Right ventricle myocardium superior (tissue), 1 donor: ENCODE measurements at places on chromosomes 11 and 22.

- no peak for DNase-seq
These were observed 90.6 kb upstream of the SLC22A12 start for GRCh38 chr11:64500176-64501013.

- no peak for DNase-seq
These were observed 86.6 kb downstream of the MAML2 start for GRCh38 chr11:96256215-96257011.

- no peak for DNase-seq
These were observed 47.9 kb upstream of the PPP2R1B start for GRCh38 chr11:111814106-111814505.

DNA sequence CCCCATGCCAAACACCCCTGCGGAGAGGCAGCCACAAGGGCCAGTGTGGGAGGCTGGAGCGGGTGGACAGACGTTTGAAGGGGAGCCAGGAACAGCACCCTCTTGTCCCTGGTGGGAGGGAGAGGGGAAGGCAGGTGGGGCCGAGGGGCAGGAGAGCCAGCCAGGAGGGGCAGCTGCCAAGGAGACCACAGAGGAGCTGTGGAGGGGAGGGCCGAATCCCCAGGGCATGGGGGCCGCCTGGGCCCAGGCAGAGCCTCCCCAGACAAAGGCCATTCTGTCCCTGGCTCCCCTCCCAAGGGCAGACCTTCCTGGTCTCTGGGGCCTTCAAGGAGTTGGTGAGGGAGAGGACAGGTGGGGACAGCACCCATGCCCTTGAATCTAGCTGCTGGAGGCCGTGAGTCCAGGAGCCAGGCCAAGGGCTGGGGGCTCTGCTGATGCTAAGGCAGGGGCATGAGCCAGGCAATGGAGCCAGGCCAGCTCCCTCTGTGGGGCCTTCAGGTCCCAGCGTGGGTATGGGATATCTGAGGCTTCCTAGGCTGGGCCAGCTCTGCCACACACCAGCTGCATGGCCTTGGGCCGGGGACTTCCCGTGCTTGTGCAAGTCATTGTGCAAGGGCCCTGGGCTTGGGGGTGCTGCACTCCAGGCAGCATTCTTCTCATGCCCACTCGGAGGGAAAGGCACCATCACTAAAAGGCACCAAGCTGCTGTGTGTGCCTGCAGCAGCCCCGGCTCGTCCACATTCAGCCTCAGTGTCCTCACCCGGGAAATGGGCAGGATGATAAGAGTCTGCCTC lies 11.4 kb downstream of the EMID1 start:
- peak; percentile 62 for DNase-seq

- no peak for DNase-seq
These were observed 53.7 kb upstream of the MTMR2 start for GRCh38 chr11:95977534-95978174.

GRCh38 chr22:28424427-28425080 lies 255.1 kb downstream of the TTC28 start:
- DNase-seq = no peak

- DNase-seq = no peak
These were observed 73.6 kb upstream of the NARS2 start for GRCh38 chr11:78647986-78648875.

DNA sequence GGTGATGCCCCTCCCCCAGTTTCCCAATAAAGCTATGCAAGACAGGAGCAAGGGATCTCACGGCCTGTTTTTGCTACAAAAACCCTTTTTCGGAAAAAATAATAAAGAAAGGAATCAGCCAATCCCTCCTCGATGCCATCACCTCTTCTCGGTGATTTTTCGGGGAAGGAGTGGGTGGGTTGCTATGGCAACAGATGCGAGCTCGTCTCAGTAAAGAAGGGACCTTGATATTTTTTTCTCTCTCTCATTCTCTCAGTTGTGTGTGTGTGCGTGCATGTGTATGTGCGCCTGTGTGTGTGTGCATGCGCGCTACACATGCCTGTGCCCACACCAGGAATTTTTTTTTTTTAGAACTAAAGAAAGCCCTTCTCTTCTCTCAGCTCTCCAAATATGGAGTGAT lies 3.8 kb upstream of the NPAS4 start:
- no peak for DNase-seq

DNA sequence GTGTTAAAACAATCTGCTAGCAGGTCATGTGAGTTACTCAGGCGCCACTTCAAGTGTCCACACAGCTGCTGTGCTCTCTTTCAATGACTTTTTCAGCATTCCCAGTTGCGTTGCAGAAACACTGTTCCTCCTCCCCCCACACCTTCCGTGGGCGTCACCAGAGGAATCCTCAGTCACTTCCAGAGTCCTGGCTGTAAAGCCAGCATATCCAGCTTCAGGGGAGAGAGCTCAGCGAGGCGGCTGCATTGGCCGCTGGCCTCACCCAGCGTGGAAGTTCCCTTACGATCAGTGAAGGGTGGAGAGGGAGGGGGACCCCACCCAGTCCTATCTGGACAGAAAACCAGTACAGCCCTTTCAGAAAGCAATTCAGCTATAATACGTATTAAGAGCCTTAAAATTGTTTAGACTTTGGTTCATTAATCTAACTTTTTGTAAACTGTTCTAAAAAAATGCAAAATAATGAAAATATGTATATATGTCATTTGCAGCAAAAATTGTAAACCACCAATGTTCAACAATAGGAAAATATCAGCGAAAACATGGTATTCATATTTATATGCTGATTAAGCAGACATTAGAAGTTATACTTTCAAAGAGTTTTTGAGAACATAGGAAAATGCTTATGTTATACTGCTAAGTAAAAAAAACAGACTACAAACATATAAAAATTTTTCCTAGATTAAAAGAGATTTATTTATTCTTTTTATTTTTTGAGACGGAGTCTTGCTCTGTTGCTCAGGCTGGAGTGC lies 2.8 kb upstream of the ANO9 start:
- DNase-seq = peak; percentile 45

GRCh38 chr22:45422237-45422983 lies 8.9 kb downstream of the RIBC2 start:
- DNase-seq = no peak

DNA sequence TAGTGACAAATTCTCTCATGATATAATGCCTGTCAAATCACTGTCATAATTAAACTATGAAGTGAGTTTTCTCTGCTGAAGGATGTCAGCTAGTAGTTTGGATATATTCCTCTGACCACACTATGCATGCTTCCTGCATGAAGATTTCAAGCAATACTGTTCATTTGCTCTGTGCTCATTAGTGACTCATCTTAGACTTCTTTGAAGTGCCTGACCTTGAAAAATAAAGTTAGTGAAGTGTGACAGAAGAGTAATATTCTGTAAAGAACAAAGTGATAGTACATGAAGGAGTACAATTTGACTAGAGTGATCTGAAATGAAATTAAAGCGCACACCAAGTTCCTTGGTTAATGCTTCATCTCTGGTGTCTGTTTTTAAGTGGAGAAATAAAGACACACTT lies 629.5 kb upstream of the ANO3 start:
- no peak for DNase-seq

GRCh38 chr11:18050848-18051247 lies 4.8 kb upstream of the TPH1 start:
- DNase-seq = no peak

- DNase-seq = no peak
These were observed 53.7 kb upstream of the LRRC32 start for GRCh38 chr11:76724171-76724768.

GRCh38 chr11:91922846-91923245 lies 301.8 kb upstream of the FAT3 start:
- no peak for DNase-seq

- no peak for DNase-seq
These were observed 426.4 kb downstream of the INSC start for GRCh38 chr11:15541079-15541478.

DNA sequence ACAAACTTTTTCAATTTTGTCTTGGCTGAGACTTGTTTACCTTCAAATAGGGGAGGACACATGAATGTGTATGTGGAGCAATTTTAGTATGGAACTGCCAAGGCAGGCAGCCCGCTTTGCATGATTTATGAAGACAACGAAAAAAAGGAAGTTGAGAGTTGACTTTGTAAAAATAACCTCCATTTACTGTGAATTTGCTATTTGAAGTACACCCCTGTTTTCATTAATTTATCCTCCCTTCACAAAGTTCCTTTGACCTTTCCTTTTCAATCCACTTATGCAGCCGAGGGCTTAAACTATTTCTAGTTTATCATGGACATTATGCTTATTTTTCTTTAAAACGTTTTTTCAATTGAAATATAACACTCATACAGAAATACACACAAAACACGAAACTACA lies 369.6 kb upstream of the CADM1 start:
- DNase-seq = no peak

DNA sequence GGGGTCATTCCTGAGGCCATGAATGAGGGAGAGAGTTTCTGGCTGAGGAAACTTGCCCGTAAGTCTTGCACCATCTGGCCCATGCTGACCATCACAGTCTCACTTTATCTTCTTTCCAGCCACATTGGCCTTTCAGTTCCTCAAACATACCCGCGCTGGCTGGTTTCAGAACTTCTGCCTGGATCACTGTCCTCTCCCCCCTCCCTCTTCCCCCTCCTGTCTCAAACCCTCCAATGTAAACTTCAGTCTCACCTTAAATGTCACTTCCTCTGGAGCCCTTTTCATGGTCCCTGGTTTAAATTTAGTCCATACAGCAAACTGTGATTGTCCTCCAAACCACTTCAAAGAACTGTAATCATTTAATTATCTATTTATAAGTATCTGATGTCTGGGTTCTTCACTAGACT lies 3.7 kb upstream of the TMEM109 start:
- no peak for DNase-seq

- DNase-seq = no peak
These were observed 16.2 kb downstream of the TESMIN start for GRCh38 chr11:68735125-68735524.

GRCh38 chr11:6646071-6646470 lies 9.5 kb downstream of the DCHS1 start:
- peak; percentile 87 for DNase-seq

GRCh38 chr22:50700387-50701075 lies 27.9 kb downstream of the SHANK3 start:
- DNase-seq = peak; percentile 35

- DNase-seq = no peak
These were observed 3.9 kb upstream of the SMIM38 start for GRCh38 chr11:69151836-69152235.

GRCh38 chr22:44999231-44999630 lies 10.6 kb downstream of the PHF21B start:
- DNase-seq = no peak

DNA sequence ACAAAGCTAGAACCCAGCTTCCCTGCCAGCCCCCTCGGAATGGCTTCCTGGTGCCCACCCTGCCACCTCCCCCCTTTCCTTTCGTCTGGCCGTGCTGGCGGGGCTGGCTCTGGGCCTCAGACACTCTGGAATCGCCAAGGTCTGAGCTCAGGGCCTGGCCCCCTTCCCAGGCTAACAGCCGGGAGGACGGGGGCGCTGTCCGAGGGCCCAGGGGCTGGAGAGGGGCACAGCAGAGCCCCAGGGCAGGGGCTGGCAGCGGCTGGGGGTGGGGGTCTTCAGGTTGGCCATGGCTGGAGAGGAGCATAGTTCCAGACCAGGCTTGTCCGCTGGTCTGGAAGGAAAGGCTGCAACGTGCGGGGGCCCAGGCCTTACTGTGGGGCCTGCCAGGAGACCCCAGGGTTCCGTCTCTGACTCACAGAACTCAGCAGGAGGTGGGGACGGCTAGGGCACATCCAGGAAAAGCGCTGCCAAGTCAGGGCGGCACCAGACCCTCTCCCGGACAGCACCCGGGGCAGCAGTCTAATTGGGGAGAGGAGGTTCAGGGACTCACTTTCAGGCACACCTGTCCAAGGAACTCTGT lies 861 bp upstream of the LTBP3 start:
- DNase-seq = peak; percentile 88

DNA sequence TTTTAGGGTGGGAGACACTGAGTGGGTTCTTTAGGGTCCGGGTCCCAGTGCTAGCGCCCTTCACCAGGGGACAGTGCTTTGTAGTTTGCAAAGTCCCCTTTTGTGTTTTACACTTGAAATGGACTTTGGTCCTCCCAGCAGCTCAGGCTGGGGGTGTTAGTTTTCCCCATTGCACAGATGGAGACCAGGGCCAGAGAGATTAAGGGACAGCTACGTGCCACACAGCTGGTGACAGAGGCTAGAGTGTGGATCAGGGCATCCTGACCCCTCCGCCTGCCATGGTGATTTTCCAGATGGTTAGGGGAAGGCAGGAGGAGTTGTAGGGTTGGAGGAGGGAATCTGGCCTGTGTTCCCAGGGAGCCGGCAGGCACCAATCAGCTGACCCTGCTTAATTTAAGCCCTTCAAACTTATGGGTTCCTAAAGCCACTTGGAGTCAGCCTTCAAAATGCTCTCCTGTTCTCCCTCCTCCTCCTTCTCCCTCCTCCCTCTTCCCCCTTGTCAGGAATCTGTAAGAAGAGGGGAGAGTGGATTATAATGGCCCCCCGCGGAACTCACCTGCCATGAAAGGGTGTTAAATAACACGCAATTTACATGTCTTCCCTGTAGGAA lies 22.5 kb upstream of the MPPED1 start:
- no peak for DNase-seq

DNA sequence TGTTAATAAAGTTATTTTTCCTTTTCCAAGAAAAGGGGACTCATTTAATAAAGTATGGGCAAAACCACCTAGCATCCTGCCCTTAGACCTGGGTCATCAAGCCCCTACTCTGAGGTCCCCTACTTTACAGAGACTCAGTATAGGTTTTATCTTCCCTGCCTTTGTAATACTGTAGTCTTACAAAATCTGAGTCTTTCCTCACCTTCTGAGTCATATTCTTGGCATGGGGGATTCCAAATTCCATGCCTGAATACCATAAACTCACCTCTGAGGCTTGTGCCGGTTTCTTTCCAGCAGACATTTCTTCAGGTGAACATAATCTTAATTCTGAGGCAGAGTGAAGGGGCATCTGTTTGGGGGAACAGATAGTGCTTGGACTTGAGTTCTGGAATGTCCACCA lies 282.5 kb downstream of the KCNA4 start:
- DNase-seq = no peak

- DNase-seq = peak; percentile 87
These were observed 58.2 kb upstream of the THY1 start for GRCh38 chr11:119481021-119481666.

- DNase-seq = no peak
These were observed 39.7 kb downstream of the FLI1 start for GRCh38 chr11:128733440-128734102.

DNA sequence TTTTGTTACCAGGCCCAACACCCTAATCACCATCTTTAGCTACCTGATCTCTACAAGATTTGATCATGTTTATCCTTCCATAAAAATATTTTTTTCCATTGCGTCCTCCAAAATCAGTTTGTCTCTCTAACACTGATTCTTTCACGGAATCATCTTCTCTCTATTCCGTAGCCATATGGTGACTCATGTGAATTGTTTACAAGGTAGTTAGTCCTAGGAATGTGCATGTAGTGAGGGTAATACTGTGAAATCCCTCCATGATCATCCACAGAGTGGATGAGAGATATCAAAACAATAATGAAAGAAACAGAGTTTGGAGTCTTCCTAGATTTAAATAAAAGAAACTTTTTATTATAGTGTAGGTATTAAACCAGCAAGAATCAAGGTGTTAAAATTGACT lies 230.2 kb downstream of the METTL15 start:
- no peak for DNase-seq

- peak; percentile 27 for DNase-seq
These were observed 20.9 kb downstream of the TMPRSS13 start for GRCh38 chr11:117908109-117908895.
